NCI-H524 (cell line): ENCODE measurements at places on chromosomes 1 and 21.

DNA sequence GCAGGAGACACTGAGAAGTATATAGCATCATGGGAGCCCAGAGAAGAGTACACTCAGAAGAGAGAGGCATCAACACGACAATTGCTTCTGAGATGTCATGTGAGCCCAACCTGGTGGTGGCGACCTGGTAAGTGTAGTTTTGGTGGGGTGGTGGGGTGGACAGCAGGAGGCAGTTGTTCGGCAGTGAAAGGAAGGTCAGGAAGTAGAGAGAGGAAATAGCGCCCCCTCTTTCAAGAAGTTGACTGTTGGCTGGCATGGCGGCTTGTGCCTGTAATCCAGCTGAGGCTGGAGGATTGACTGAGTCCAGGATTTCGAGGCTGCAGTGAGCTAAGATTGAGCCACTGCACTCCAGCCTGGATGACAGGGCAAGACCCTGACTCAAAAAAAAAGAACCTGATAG lies 12.6 kb downstream of the RSPO1 start:
- DNase-seq: no peak

DNA sequence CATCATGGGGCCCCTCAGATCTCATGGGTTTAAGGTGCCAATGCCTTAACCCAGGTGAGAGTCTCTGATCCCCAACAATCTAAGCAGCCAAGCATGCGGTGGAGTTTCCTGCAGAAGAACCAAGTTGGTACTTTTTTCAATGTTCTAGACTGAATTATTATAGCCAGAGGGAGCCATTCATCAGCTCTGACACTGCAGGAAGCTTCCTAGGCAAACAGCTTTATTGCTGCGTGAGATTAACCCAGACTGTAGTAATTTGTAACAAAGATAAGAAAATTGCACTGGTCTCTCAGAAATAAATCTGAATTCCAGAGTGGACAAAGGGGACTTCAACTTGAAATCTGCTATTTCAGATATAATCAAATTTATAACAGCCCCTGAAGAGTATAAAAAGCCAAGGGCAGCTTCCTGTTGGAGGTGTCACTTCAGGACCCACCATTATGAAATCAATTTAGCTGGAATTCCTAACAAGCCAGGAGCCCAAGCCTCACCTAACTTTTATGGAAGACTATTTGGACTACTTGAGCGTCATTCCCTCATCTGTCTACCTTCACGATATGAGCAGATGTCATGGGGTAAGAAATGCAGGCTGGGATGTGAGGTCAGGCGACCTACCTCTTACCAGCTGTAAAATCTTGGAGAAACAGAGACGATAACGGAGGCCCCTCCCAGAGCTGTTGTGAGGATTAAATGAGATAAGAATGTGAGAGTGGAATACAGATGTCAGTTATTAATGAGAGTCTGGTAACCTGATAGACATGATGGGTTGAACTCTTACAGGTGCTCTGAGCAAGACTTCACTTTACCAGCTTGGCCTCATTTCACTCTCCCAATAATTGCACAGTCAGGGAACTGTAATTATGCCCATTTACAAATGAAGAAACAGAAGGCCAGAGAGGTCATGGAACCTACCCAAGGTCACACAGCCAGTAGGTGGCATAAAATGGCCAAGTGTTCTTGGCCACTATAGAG lies 135.1 kb downstream of the RRAGC start:
- peak; percentile 82 for DNase-seq

DNA sequence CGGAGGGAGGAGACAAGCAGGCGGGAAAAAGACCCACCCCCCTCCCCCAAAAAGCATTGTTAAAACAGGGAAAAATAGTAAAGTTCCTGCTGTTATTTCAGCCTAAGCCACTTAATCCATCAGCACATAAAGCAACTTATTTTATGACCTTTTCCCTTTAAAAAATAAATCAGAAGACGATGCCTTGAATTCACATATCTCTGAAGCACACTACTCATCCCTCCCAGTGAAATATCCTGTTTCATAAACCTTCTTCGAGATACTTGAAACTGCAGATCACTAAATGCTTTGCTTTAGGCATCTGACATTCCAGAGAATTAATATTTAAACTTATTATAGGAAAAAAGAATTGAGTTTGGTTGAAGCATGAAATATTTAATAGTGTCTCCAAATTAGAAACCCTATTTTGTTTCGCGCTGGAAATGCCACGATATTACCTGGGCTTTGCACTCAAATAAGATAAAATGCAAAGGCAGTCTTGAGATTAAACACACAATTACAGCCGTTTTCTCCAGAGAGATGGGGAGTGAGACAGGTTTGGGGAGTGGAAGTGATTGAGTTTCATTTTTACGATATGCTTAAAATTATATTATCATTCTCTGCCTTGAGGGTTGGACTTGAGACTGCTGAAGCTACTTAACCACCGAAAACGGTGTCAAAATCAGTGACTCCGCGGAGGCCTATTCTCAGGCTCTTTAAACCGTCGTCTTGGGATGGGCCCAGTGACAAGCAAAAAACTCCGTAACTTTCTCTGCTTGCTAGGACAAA lies 9.3 kb downstream of the GLIS1 start:
- no peak for DNase-seq

- no peak for DNase-seq
These were observed 88.6 kb downstream of the RIPK4 start for GRCh38 chr21:41678016-41678923.

GRCh38 chr1:14113841-14114567 lies 414.0 kb downstream of the PRDM2 start:
- DNase-seq: peak; percentile 56

DNA sequence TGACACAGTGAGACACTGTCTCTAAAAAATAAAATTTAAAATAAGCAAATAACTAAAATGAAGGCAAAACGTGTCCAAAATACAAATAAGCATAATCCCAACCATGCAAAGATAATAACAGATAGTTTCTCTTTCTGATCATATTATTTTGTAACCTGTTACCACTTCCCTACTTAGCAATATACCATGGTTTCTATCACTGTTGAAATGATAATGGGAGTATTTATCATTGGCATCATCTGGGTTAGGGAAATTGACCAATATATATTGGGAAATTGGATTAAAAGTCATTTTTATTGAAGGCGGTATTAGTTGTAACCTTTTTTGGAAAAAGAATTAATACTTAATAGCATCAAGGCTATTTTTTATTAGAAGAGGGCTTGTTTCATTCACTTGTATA lies 47.0 kb downstream of the USP25 start:
- DNase-seq: no peak

GRCh38 chr1:212353181-212353580 lies 61.5 kb downstream of the PACC1 start:
- no peak for DNase-seq

DNA sequence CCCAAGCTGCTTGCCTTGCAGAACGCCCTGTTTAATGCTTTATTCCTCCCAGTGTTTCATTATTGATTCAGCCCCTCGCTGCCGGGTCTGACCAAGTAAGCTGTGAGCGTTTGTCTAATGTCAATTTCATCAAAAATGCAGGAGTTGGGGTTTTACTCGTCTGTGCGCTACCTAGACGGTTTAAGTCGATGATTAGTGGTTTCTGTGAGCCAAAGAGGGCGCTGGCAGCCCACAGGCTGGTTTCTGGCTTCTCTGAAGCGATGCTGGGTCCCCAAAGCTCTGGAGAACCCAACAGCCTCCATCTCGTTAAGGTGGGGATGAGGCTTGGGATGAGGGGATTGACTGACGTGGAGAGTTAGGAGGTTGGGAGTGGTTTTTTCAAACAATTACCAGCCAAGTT lies 102.9 kb downstream of the SYF2 start:
- DNase-seq: no peak

DNA sequence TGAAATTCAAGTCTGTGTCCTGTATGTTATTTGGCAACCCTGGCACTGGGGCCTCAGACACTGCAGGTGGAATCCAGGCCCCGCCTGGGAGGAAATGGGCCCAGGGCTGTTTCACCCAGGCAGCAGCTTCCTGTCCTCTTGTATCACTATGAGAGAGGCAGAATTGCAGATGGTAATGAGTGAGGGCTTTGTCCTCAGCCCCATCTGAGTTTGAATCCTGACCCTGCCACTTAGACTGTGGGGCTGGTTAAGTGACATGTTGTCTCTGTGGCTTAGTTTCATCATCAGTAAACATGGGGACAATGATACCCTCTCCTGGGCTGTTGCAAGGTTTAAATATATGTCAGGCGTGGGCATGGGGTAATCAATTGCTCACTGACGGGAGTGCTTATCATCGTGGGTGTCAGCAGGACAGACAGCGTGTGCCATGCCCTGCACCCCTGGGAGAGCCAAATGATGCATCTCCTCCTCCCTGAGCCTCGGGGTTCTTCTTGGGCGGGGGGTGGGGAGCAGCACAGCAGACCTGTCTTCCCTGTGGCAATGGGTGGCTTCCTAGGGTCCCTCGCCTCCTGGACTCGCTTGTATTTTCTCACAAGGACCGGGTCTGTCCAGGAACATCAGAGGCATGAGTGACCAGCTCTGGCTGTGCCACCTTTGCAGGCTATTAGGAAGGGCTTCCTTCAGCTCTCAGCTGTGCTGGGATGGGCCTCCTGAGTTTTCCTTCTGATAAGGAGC lies 42.1 kb downstream of the ARHGEF10L start:
- DNase-seq: no peak
